Activated T-helper 1 cell treated with anti-CD3 and anti-CD28 coated beads, Interleukin-12 subunit alpha, Interleukin-12 subunit beta, Interleukin-2, Interleukin-4 antibody, amounts not matched to agents 30 ng/mL and 10 ng/mL and 1 ng/mL, durations not matched to agents 14 hours and 24 hours and 36 hours (primary cell): ENCODE measurements at places on chromosomes 16 and 17. TPM values are rescaled to one million over a fixed set of nuclear protein-coding genes. Genes with fewer than 3 reads are reported as not detected.

DNA sequence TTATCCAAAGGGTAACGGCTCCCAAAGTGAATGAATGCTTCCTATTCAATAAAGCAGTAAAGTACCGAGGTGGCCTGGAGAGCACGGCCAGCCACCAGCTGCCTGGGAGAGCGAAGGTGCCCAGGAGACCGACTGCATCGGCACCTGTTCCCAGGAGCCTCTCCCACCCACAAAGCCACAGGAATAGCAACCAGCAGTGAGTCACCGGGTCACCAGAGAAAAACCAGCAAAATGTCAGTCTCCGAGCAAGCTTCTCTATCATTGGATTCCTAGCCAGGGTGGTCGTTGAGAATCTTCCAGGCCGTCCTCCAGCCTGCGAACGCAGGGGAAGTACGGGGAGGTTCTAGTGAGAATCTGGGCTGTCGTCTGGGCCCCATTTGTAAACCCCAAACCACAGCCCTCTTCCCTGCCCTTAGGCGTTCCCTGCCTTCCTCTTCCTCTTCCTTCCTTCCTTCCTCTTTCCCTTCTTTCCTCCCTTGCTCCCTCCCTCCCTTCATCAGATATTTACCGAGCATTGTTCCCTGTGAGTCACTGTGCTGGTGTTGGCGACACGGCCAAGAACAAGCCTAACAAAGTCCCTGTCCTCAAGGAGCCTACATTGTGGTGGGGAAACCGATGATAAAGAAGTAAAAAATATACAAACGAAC is 114.6 kb downstream of the SLC39A11 start:
- no peak for DNase-seq
- no peaks in the 10 kb centered on the region for H3K36me3 ChIP-seq
- H3K27me3 ChIP-seq, result no peaks in the 10 kb centered on the region
- H3K4me3 ChIP-seq, result no peak overlapping the region

GRCh38 chr16:49341706-49342105 is 31.9 kb upstream of the C16orf78 start:
- no peak overlapping the region for H3K4me3 ChIP-seq
- H3K36me3 ChIP-seq, result no peaks in the 10 kb centered on the region
- H3K27ac ChIP-seq, result no peak overlapping the region
- no peaks in the 10 kb centered on the region for H3K4me1 ChIP-seq

DNA sequence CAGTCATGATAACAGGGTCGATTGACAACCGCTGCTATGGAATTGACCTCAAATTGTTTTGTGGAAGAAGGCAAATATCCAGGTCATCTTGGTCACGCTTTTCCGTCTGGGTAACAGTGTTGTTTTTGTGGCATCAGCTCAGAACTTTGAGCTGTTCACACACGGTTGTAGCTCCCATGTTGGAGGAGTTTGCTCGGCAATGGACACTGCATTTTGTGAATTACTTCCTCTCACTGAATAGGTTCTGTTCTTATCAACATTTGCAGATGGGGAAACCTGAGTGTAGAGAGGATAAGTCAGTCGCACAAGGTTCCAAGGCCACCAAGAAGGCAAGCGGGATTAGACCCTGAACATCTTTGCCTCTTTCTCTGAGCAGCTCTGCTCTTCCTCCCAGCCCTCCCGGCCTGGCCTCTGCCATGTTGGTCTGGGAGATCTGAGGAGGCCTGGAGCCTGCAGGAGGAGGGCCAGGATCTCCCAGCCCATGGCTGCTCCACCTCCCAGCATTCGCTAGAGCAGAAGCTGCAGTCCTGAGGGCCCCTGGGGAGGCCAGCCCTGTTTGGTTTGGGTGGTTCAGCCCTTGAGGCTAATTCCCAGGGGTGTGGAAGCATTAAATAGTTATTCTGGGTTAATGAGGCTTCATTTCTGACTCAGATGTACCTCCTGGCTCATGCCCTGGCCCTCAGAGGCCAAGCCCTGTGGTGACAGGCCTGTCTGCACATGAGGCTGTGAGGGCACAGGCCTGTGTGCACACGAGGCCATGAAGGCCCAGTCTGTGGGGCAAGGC is 154.1 kb upstream of the PLCG2 start:
- H3K27me3 ChIP-seq, result no peaks in the 10 kb centered on the region
- DNase-seq, result no peak
- H3K36me3 ChIP-seq, result peaks cover 7% of the 10 kb centered on the region
- H3K27ac ChIP-seq, result no peak overlapping the region
- H3K4me1 ChIP-seq, result peaks cover 34% of the 10 kb centered on the region

DNA sequence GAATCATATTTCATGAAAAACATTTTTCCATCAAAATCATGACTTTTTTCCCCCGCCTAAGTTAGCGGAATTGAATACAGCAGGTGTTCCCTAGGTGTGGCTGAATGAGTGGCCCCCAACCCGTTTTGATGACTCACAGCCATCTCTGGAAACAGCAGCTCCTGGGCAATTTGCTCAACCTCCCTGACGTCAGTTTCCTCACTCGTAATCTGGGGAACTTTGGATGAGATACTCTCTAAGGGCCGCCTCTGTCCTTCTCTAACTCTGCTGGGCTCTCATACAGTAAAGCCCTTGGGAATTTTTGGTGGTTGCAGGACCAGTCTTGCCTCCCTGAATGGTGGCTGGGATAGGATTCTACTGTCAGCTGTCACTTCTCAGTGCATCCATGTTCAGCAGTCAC is 11.6 kb upstream of the NTN1 start:
- H3K36me3 ChIP-seq, result peaks cover 2% of the 10 kb centered on the region
- peaks cover 65% of the 10 kb centered on the region for H3K27me3 ChIP-seq
- H3K4me1 ChIP-seq, result no peaks in the 10 kb centered on the region

GRCh38 chr16:627454-628239 is 3.1 kb upstream of the WFIKKN1 start:
- no peak for DNase-seq
- no peaks in the 10 kb centered on the region for H3K27me3 ChIP-seq
- H3K36me3 ChIP-seq, result no peaks in the 10 kb centered on the region
- no peak overlapping the region for H3K4me3 ChIP-seq

GPR142 gene
- not detected in 2 replicates for total RNA-seq

PRCD gene
- not detected in 2 replicates for total RNA-seq

GRCh38 chr16:445566-445965 is 20.1 kb downstream of the RAB11FIP3 start:
- no peak overlapping the region for H3K27ac ChIP-seq
- H3K4me1 ChIP-seq, result peaks cover 4% of the 10 kb centered on the region
- H3K27me3 ChIP-seq, result no peaks in the 10 kb centered on the region
- H3K36me3 ChIP-seq, result no peaks in the 10 kb centered on the region
- no peak overlapping the region for H3K4me3 ChIP-seq

DNA sequence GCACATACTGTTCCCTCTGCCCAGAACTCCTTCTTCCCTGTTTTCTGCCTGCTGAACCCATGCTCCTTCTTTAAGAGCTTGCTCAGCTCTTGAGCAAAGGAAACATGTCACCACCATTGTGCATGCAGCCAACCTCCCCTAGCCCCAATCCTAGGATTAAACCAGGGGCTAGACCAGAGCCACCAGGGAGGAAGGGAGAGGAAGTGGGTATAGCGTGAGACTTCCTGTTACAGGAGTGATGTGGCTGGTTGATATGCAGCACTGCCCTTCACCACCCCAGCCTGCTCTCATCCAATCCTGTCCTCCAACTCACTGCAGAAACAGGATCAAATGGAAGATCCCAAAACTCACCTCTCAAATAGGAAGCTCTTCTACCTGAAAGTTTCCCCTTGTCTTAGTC is 67.1 kb upstream of the CDH5 start:
- H3K27ac ChIP-seq, result no peak overlapping the region
- no peak overlapping the region for H3K4me3 ChIP-seq
- peaks cover 2% of the 10 kb centered on the region for H3K27me3 ChIP-seq

GRCh38 chr17:6019959-6020358 is 50.2 kb upstream of the WSCD1 start:
- H3K4me1 ChIP-seq, result no peaks in the 10 kb centered on the region
- H3K27me3 ChIP-seq, result peaks cover 1% of the 10 kb centered on the region
- H3K4me3 ChIP-seq, result no peak overlapping the region
- no peak overlapping the region for H3K27ac ChIP-seq
- no peak for DNase-seq
- H3K36me3 ChIP-seq, result no peaks in the 10 kb centered on the region

DNA sequence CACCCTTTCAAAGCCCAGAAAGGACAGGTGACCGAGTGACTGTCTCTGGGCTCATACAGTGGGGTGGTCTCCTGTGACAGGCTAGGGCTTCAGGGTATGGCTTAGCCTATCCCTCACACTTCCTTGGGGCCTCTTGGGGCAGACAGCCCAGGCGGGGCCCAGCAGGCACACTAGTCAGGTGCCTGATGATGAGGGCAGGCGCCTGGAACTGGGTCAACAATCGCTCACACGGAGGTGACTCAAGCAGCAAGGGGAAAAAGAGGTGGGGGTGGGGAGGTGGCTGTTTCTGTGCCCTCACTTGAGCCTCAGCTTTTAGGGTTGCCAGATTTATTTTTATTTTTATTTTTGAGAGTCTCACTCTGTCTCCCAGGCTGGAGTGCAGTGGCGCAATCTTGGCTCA is 6.4 kb upstream of the GRN start:
- H3K4me3 ChIP-seq, result no peak overlapping the region
- DNase-seq, result no peak
- H3K4me1 ChIP-seq, result no peaks in the 10 kb centered on the region
- H3K27ac ChIP-seq, result no peak overlapping the region

IRF8 gene
- 158 and 166 TPM in 2 replicates for total RNA-seq

GRCh38 chr16:22634954-22635353 is 124.3 kb downstream of the NPIPB5 start:
- H3K4me3 ChIP-seq, result no peak overlapping the region
- no peaks in the 10 kb centered on the region for H3K36me3 ChIP-seq
- no peak for DNase-seq
- no peaks in the 10 kb centered on the region for H3K4me1 ChIP-seq
- peaks cover 3% of the 10 kb centered on the region for H3K27me3 ChIP-seq
- no peak overlapping the region for H3K27ac ChIP-seq

ESRP2 gene
- 0.10 and 0.12 TPM in 2 replicates for total RNA-seq

- no peaks in the 10 kb centered on the region for H3K27me3 ChIP-seq
- no peak for DNase-seq
- no peak overlapping the region for H3K4me3 ChIP-seq
- no peaks in the 10 kb centered on the region for H3K4me1 ChIP-seq
- H3K27ac ChIP-seq, result no peak overlapping the region
Observed at GRCh38 chr17:72365857-72366414, 245.1 kb downstream of the SOX9 start.

GRCh38 chr16:50469744-50470321 is 78.4 kb upstream of the NKD1 start:
- no peak overlapping the region for H3K27ac ChIP-seq
- H3K27me3 ChIP-seq, result peaks cover 28% of the 10 kb centered on the region
- H3K36me3 ChIP-seq, result no peaks in the 10 kb centered on the region
- peaks cover 14% of the 10 kb centered on the region for H3K4me1 ChIP-seq
- no peak overlapping the region for H3K4me3 ChIP-seq

- H3K27me3 ChIP-seq, result no peaks in the 10 kb centered on the region
- H3K4me1 ChIP-seq, result no peaks in the 10 kb centered on the region
- DNase-seq, result no peak
- H3K4me3 ChIP-seq, result no peak overlapping the region
Observed at GRCh38 chr17:11486868-11487310, 111.4 kb upstream of the DNAH9 start.

DNA sequence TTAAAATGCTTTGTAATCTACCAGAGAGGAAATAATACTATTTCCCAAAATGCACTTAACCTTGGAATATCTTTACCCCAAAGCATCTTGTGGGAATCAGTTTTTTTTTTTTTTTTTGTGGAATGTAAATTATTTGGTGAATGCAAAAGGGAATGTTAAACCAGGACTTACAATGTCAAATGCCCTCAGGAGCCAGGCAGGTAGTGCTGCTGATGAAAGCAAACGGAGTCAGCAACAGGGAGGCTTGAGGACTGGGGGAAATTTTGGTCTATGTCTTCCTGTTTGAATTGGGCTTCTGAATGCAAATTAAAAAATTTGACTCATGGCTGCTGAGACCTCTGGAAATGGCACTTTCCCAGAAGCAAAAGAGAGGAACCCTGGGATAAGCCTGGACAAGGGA is 96.5 kb upstream of the NLRP1 start:
- no peak for DNase-seq
- H3K27ac ChIP-seq, result no peak overlapping the region
- H3K36me3 ChIP-seq, result no peaks in the 10 kb centered on the region
- H3K27me3 ChIP-seq, result peaks cover 13% of the 10 kb centered on the region
- H3K4me1 ChIP-seq, result no peaks in the 10 kb centered on the region
- H3K4me3 ChIP-seq, result no peak overlapping the region

PIGS gene
- total RNA-seq, result 57.8 and 61.2 TPM in 2 replicates

DNA sequence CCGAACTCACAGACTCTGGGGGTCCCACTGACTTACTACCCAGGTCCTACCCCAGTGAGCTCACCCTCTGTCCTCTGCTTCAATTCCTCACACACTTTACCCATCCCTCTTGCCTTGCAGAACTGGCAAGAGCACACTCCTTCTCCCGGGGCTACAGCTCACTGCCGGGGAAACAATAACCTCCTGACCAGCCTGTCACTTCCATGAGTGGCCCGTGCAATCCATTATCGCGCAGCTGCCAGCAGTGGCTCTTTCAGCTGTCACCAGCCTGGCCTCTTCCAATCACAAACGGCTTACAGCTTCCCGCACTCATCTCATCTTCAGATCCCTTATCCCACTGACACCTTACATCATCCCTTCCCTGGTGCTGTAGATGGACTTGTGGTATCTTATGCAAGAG is 79.5 kb downstream of the CPPED1 start:
- H3K27me3 ChIP-seq, result no peaks in the 10 kb centered on the region
- DNase-seq, result no peak

GRCh38 chr16:76963614-76964315 is 227.2 kb upstream of the MON1B start:
- no peak overlapping the region for H3K4me3 ChIP-seq
- no peak overlapping the region for H3K27ac ChIP-seq
- no peaks in the 10 kb centered on the region for H3K27me3 ChIP-seq
- DNase-seq, result no peak

- no peak overlapping the region for H3K27ac ChIP-seq
- H3K4me3 ChIP-seq, result no peak overlapping the region
- peaks cover 9% of the 10 kb centered on the region for H3K27me3 ChIP-seq
- no peak for DNase-seq
- H3K36me3 ChIP-seq, result no peaks in the 10 kb centered on the region
Observed at GRCh38 chr17:10117581-10118001, 80.8 kb downstream of the GAS7 start.

DNA sequence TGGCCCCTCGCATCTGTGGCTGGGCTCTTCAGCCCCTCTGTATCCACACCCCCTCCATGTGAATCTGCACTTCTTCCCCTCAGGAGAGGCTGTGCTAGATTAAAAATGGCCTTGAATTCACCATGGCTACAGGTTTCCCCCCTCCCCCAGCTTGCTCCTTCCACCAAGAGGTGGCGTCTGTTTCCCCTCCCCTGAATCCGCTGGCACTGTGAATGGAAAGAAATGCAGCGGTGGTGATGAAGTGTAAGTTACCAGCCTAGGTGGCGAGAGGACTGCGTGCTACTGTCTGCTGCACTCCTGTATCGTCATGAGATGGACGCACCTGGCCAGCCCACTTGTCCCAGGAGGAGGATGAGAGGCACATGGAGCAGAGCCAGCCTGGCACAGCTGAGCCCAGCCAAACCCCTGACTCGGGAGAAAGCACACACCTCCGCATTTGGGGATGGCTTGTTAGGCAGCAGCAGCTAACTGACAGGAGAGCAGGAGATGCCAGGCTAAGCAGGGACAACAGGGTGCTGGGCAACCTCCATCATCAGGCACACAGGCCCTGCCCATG is 26.2 kb downstream of the TNFRSF13B start:
- H3K27me3 ChIP-seq, result peaks cover 5% of the 10 kb centered on the region
- no peak overlapping the region for H3K4me3 ChIP-seq

UMOD gene
- total RNA-seq, result not detected in 2 replicates

GAST gene
- total RNA-seq, result not detected in 2 replicates

GRCh38 chr16:84685210-84685609 is 14.6 kb upstream of the USP10 start:
- no peak overlapping the region for H3K4me3 ChIP-seq
